HS-27A (cell line): ENCODE measurements at places on chromosomes 2 and 18.

GRCh38 chr2:85998071-85998991 lies 107.4 kb downstream of the POLR1A start:
- DNase-seq = peak; percentile 35

DNA sequence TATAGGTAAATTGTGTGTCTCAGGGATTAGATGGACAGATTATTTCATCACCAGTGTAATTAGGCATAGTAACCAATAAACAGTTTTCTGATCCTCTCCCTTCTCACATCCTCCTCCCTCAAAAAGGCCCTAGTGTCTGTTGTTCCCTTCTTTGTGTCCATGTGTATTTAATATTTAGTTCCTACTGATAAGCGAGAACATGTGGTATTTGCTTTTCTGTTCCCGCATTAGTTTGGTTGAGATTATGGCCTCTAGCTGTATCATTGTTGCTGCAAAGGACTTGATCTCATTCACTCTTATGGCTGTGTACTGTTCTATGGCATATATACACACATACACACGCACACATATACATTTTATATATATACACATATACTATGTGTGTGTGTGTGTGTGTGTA lies 866.2 kb downstream of the CCDC85A start:
- DNase-seq = no peak

DNA sequence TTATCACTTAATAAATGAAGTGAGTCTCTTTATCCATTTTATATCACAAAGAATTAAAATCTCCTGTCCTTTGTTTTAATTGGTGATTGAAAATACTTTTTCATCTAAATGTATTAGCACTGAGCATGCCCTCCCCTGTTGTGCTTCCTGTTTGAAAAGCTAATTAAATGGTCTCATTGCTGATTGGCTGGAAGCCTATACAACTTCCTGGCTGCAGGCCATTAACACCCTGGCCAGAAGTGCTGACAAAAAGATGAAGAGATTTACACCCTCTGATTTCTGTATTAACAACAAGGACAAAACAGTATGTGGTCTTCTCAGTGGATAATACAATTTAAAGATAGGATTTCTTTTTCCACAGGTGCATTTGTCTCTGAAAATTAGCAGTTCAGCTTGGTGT lies 548.0 kb downstream of the DCC start:
- DNase-seq = no peak

DNA sequence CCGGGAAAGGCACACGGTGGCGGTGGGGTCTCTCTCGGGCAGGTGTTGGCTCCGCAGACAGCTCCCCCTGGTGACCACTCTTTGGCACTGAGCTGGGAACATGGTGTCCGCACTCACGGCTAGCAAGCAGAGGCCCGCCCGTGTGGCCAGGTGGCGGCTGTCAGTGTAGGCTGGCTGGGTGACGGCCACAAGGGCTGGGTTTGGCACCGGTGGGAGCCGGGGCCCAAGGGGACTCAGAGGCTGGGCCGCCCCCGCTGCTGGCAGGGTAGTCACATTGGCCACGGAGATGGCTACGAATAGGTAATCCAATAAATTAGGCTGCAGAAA lies 1071.7 kb downstream of the RPIA start:
- DNase-seq = no peak

GRCh38 chr2:158953926-158954763 lies 14.3 kb upstream of the TANC1 start:
- DNase-seq = no peak

DNA sequence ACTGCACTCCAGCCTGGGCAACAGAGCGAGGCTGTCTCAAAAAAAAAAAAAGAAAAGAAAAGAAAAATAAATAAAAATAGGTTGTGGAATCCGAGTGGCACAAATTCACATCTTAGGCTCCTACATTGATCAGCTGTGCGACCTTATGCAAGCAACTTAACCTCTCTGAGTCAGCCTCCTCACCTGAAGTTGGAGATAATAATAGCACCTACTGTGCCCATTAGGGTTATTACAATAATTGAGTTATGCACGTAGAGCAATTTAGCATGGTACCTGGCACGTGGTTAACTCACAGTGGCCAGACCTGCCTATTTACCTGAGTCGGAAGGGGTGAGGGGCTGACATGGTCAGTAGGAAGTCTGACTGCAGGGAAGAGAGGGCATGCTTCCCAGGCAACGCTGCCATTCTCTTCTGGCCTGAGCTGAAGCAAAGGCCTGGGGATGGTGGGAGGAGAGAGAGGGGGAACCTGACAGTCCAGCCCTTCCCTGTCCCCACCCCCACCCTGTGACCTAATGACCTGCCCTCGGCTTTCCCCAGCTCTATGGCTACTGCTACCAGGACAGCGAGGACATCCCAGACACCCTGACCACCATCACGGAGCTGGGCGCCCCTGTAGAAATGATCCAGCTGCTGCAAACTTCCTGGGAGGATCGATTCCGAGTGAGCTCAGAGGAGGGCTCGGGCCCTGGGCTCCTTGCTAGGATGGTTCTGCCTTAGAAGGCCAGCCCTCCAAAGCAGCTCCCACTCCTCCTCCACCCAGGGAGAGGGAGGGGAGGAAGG lies 5.1 kb downstream of the PKDCC start:
- DNase-seq = no peak

DNA sequence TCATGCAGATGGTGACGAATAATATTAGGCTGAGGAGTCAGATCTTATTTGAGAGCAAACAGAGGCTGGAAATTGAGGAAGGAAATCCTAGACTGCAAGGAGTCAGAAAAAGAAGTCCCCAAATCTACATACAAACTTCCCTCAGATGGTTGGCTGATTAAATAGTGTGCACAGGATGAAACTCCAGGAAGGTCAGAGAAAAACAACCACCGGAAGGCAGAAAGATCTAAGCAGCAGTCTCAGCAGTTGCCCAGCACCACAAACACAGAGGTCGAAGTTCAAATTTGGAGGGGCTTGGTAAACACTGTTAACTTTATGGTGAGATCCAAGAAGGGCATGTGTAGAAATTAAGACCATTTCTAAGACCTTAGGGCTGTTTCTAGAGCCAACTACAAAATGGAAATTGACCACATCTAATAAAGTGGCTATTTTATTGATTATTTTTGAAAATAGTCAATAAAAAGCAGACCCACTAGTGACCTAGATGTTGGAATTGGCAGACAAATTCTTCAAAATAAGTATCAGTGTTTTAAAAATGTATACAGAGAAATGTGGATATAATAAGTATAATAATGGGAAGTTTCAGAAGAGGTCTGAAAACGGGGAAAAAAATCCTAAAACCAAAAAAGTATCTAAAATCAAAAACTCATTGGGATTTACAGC lies 134.8 kb downstream of the GALNT1 start:
- DNase-seq = no peak

DNA sequence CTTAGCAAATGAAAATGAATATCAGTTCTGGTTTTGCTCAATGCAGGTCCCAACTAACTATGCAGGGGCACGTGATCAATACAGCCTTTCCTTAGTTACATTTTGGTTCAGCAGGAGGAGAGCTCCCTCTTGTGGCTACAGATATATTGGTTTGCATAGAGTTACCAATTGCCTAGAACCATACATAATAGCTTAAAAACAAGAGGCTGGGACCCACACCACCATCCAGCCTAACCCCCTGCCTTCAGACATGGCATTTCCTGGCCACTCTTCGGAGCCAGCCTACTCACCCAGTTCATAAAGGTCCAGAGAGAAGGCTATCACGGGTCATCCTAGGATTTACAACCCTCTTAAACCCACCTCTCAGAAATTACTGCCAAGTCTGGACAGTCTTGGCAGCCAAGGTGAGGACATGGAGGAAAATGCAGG lies 10.5 kb downstream of the CCDC93 start:
- peak; percentile 63 for DNase-seq

- no peak for DNase-seq
These were observed 72.5 kb downstream of the GNAL start for GRCh38 chr18:11761553-11761952.
